ENCODE measurements at places on chromosomes 3 and 15. TPM values are rescaled to one million over a fixed set of nuclear protein-coding genes. Genes with fewer than 3 reads are reported as not detected.

ZPLD1 gene
- total RNA-seq, result not detected

GOLGA8N gene
- 1.3 TPM for total RNA-seq

FMN1 gene
- 0.05 TPM for total RNA-seq

PLCB2 gene
- total RNA-seq, result 65.3 TPM

SEMA6D gene
- not detected for total RNA-seq

STAB1 gene
- total RNA-seq, result not detected

TM4SF1 gene
- total RNA-seq, result 0.92 TPM

BLM gene
- total RNA-seq, result 65.6 TPM

PTX3 gene
- total RNA-seq, result 0.10 TPM

GPR15 gene
- 2.8 TPM for total RNA-seq

GPR62 gene
- total RNA-seq, result not detected

PPP2R3A gene
- total RNA-seq, result 0.33 TPM

ITIH3 gene
- total RNA-seq, result not detected

GRCh38 chr3:70120357-70120966, 120.9 kb downstream of the SAMMSON start:
- DNase-seq, result peak; percentile 72
- H3K27me3 ChIP-seq, result peaks cover 2% of the 10 kb centered on the region
- no peaks in the 10 kb centered on the region for H3K4me1 ChIP-seq
- no peaks in the 10 kb centered on the region for H3K36me3 ChIP-seq
- no peak overlapping the region for H3K4me3 ChIP-seq

DNA sequence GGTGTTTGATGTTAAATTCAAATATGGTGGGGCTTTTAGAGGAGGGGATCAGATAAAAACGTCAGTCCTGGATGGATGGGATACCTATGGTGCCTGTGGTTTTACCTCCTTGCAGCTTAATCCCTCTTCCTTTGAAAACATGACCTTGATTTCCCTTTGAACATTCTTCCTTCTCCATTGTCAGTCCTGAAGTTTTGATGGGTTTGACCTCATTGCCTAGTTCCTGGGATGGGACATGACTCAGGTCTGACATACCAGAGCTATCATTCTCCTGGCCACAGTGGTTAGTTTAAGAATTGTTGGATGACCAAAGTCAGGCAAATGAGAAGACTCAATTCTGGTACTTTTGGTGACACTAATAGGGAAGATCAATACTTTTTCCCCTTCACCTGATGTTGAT, 87.2 kb downstream of the PRICKLE2 start:
- no peak overlapping the region for H3K4me3 ChIP-seq
- peaks cover 2% of the 10 kb centered on the region for H3K27me3 ChIP-seq
- no peak for DNase-seq
- H3K36me3 ChIP-seq, result no peaks in the 10 kb centered on the region

- no peaks in the 10 kb centered on the region for H3K4me1 ChIP-seq
- DNase-seq, result no peak
- no peaks in the 10 kb centered on the region for H3K36me3 ChIP-seq
- peaks cover 7% of the 10 kb centered on the region for H3K27me3 ChIP-seq
Observed at GRCh38 chr3:132789959-132790358, 67.8 kb upstream of the NPHP3 start.

DNA sequence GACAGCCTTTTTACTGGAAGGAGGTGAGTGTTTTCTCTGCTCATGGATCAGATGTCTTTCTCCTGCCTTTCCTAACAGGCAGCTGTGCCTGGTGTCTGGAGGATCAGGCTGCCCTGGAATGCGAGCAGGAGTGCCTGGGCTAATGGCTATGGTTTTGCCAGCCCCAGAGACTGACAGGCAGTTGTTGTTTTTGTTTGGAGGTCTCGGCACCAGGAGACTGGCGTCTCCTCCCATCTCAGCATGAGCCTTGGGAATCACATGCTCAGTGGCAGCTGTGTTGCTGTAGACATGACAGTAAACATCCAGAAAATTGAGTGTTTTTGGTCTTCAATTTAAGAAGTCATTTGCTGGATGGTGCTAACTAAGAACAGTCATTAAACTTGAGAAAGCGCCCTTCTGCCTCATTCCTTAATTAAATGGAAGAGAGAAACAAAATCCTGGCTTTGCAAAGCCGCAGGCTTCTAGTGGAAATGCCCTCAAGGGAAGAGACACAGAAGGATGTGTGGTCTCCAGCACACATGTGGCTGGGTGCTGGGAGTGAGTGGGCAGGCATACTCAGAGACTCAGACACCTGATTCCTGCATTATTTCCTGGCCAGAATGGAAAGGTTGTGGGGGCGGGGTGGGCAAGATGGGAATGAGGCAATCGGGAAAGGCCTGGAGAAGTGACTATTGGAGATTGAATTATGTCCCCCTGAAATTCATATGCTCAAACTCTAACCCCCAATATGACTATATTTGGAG, 97.0 kb upstream of the NMNAT3 start:
- H3K4me1 ChIP-seq, result no peaks in the 10 kb centered on the region
- no peak overlapping the region for H3K27ac ChIP-seq
- no peaks in the 10 kb centered on the region for H3K27me3 ChIP-seq
- DNase-seq, result no peak
- no peaks in the 10 kb centered on the region for H3K36me3 ChIP-seq
- no peak overlapping the region for H3K4me3 ChIP-seq

DNA sequence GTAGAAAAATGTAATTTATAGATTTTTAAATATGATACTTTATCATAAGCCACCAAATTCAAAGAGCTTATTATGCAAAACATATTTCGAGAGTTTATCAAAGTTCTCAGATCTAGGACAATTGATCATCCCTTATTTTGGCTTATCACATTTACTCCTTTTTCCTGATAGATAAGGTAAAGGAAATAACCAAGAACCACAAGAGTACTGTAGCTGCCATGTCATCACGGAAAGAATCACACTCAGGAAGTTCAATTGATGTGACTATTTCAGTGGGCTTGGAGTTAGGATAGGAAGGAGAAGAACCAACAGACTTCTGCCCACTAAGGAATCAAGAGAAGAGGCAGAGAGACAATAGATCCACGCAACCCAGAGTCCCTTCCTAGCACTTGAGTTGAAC, 142.7 kb upstream of the TMCO5A start:
- H3K36me3 ChIP-seq, result no peaks in the 10 kb centered on the region
- peaks cover 2% of the 10 kb centered on the region for H3K27me3 ChIP-seq
- H3K27ac ChIP-seq, result no peak overlapping the region
- H3K4me1 ChIP-seq, result no peaks in the 10 kb centered on the region
- no peak overlapping the region for H3K4me3 ChIP-seq

DNA sequence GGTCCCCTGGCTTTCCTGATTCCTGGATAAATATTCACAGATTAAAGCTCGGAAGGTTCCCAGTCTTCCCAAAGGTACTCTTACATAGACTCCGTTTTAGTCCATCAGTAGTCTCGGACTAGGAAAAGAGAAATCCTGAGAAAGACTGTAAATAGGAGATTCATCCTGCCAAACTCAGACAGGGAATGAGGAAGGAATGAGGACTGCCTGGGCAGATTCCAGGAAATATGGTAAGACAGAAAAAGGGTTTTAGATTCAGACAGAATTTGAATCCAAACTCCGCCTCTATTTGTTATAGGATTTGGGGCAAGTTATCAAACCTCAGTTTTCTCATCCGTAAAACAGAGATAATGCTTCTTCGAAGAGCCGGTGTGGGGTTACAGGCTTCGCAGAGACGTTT, 77.8 kb upstream of the VGLL4 start:
- H3K27ac ChIP-seq, result no peak overlapping the region
- H3K4me3 ChIP-seq, result peak overlapping the region; percentile 82
- peaks cover 3% of the 10 kb centered on the region for H3K27me3 ChIP-seq
- no peak for DNase-seq
- no peaks in the 10 kb centered on the region for H3K36me3 ChIP-seq

GRCh38 chr3:141379250-141379966, 11.1 kb downstream of the ZBTB38 start:
- peaks cover 65% of the 10 kb centered on the region for H3K4me1 ChIP-seq
- DNase-seq, result peak; percentile 77
- H3K4me3 ChIP-seq, result peak overlapping the region; percentile 49
- peaks cover 3% of the 10 kb centered on the region for H3K36me3 ChIP-seq

- no peaks in the 10 kb centered on the region for H3K27me3 ChIP-seq
- peaks cover 2% of the 10 kb centered on the region for H3K4me1 ChIP-seq
- peak; percentile 34 for DNase-seq
- peaks cover 4% of the 10 kb centered on the region for H3K36me3 ChIP-seq
- H3K4me3 ChIP-seq, result no peak overlapping the region
Observed at GRCh38 chr3:115040673-115041286, 106.3 kb downstream of the ZBTB20 start.

- H3K4me1 ChIP-seq, result peaks cover 5% of the 10 kb centered on the region
- DNase-seq, result no peak
- H3K36me3 ChIP-seq, result no peaks in the 10 kb centered on the region
- H3K4me3 ChIP-seq, result no peak overlapping the region
- no peak overlapping the region for H3K27ac ChIP-seq
- peaks cover 4% of the 10 kb centered on the region for H3K27me3 ChIP-seq
Observed at GRCh38 chr3:14300721-14301399, 101.5 kb upstream of the SLC6A6 start.

DNA sequence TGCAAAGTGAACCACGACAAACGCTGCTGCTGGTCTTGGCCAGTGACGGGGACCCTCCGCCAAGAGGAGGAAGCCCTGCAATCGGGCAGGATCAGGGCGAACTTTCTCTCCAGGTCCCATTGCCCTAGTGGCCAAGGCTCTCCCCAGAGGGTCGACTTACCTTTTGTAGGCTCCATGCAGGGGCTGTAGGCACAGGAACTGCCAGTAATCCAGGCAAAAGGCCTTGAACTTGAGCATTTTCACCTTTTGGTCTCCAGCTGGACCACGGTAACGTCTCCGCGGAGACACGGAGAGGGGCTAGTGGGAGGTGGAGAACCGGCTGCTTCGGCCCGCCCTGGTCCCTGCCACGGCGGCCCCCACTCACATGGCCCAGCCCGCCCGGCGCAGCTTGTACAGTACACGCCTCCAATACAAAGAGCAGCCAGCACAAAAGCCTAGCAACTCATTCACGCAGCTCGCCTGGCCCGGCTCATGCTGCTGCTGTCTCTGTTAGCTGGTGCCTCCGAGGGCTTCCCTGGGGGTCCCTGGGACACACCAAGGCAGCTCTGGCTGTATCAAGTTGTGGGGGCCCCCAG, 31.0 kb downstream of the IQSEC1 start:
- H3K4me1 ChIP-seq, result peaks cover 22% of the 10 kb centered on the region
- no peak overlapping the region for H3K4me3 ChIP-seq
- no peak overlapping the region for H3K27ac ChIP-seq

DNA sequence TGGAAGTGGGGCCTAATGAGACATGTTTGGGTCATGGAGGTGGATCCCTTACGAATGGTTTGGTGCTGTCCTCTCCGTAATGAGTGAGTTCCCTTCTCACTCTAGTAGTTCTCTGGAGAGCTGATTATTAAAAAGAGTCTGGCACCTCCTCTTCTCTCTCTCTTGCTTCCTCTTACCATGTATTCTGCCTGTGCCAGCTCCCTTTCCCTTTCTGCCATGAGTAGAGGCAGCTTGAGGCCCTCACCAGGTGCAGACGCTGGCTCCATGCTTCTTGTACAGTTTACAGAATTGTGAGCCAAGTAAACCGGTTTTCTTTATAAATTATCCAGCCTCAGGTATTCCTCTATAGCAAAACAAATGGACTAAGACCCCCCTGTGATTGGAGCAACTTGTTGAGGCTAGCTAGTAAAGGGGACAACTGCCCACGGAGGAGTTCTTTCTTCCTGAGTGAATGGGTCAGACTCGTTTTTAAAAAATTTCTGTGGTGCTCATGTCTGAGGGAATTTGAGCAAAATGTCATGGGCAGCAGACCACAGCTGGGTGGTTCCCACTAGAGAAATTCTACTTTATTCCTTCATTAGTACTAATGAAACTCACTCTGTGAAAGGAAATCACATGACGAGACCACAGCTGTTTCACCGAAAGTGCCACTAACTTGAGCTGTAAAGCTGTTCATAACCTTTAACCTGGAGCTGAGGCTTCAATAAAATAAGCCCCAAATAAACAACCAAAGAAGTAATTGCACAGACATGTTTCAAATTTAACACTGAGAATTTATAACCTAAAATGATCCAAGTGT, 210.0 kb downstream of the NFKBIZ start:
- H3K27ac ChIP-seq, result no peak overlapping the region
- peaks cover 1% of the 10 kb centered on the region for H3K27me3 ChIP-seq
- peaks cover 35% of the 10 kb centered on the region for H3K4me1 ChIP-seq
- H3K36me3 ChIP-seq, result no peaks in the 10 kb centered on the region

DNA sequence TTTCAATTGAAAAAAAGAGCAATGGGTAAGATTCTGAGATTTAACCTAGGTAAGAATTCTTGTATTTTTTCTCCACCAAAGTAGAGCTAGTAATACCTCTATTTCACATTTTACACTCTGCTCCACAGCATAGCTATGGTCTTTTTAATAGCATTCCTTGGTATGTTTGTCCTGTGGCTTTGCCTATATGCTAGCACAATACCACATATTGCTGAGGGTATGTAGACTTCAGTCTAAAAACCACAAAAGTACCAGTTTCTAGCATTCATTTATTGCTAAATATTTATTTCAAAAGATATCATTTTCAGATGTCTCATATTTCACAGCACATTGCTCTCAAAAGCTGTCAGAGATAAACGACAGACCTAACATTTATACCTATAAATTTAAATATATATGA, 18.2 kb upstream of the EOGT start:
- no peaks in the 10 kb centered on the region for H3K27me3 ChIP-seq
- no peak overlapping the region for H3K27ac ChIP-seq
